ENCODE measurements at places on chromosomes 16 and 17.
A peak's percentile ranks its signal among the peaks of the same experiment; 100 is the strongest.

DNA sequence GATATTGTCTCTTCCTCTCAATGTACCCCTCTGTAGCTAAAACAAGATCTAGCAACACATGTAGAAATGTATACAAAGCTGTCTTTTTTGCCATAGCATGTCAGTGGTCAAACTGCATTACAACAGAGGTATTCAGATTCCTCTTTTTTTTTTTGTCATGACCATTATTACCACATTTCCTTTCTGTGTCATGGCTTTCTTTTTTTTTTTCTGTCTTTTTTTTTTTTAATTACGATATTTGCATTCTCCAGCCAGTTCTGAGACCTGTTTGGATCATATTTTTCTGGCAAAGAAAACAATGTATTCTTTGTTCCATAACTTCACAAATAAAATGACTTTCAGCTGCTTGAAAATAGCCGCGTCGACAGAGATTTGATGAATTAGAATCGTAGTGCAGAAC lies 27.4 kb upstream of the CAPNS2 start:
- no peaks in the 10 kb centered on the region for H3K36me3 ChIP-seq
- no peak for DNase-seq
- no peak overlapping the region for H3K4me3 ChIP-seq
- H3K4me1 ChIP-seq = no peaks in the 10 kb centered on the region
- H3K27me3 ChIP-seq = no peaks in the 10 kb centered on the region
- H3K27ac ChIP-seq = peak overlapping the region; percentile 47

- no peaks in the 10 kb centered on the region for H3K36me3 ChIP-seq
- H3K27me3 ChIP-seq = no peaks in the 10 kb centered on the region
- no peak overlapping the region for H3K4me3 ChIP-seq
- no peak overlapping the region for H3K27ac ChIP-seq
- no peak for DNase-seq
Observed at GRCh38 chr17:49190932-49191331, 19.4 kb downstream of the GNGT2 start.

DNA sequence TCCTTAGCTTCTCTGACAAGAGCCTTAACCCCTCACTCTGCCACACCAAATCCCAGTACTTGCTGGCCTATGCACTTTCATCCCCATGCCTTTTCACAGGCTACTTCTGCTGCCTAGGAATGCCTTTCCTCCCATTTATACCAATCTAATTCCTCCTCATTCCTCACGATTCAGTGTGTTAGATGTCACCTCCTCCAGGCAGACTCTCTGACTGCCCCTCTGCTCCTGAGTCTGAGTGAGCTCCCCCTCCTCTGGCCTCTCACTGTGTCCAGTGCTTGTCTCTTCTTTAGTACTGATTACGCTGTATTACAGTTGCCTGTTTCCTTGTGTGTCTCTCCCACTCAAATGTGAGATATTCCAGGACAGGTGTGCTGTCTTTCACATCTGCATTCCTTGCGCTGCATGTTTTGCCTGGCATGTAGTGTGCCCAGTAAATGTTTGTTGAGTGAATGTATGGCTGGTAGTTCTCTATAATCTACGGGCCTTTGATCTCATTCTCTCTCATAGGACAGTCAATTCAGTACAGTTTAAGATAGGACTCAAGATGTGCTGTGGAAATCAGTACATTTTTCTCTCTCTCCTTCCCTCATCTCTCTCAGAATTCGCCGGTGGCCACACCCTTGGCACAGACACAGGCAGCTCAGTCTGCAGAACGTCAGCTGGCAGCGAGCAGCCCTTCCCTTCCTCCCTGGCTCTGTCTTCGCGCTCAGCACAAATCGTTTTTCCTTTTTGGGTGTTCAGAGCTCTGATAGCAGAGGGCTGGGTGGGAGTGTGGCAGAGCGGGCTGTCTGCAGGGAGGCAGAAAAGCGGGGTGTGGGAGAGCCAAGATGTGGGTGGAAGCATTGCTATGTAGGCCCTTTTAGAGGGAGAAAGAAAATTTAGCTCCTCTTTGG lies 18.5 kb downstream of the ARL4D start:
- no peak overlapping the region for H3K4me3 ChIP-seq
- no peaks in the 10 kb centered on the region for H3K27me3 ChIP-seq
- no peaks in the 10 kb centered on the region for H3K36me3 ChIP-seq
- peak; percentile 84 for DNase-seq
- H3K27ac ChIP-seq = peak overlapping the region; percentile 54

- no peaks in the 10 kb centered on the region for H3K36me3 ChIP-seq
- DNase-seq = no peak
- no peaks in the 10 kb centered on the region for H3K27me3 ChIP-seq
- peak overlapping the region; percentile 2 for H3K4me3 ChIP-seq
- H3K4me1 ChIP-seq = no peaks in the 10 kb centered on the region
Observed at GRCh38 chr17:77375917-77376651, 235.3 kb downstream of the SEC14L1 start.

- H3K4me1 ChIP-seq = no peaks in the 10 kb centered on the region
- H3K4me3 ChIP-seq = no peak overlapping the region
- H3K36me3 ChIP-seq = no peaks in the 10 kb centered on the region
- DNase-seq = no peak
- H3K27me3 ChIP-seq = no peaks in the 10 kb centered on the region
- H3K27ac ChIP-seq = no peak overlapping the region
Observed at GRCh38 chr17:18111330-18111971, 2.9 kb downstream of the MYO15A start.

DNA sequence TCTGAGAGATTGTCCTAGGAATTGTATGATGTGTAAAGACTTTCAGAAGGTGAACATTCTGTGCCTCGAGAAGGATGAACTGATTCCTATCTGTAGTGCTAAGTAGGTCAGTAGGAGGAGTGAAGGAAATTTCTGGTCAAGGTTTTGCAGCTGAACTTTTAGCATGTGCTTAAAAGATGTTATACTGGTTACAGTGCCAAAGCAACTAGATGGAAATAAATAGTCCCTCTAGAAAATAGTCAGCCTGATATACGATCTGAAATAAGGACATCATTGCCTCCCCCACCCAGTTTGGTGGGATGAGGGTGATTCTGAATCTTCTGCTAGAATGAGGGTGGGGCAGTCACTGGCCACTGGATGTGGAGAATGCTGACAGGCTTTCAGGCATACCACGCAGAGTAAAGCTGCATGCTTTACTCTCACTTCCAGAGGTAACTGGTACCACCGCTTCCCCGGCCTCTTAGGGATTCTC lies 57.2 kb upstream of the VPS4A start:
- no peak overlapping the region for H3K4me3 ChIP-seq
- no peak for DNase-seq
- H3K4me1 ChIP-seq = peaks cover 7% of the 10 kb centered on the region
- H3K27me3 ChIP-seq = no peaks in the 10 kb centered on the region
- peak overlapping the region; percentile 58 for H3K27ac ChIP-seq
- H3K36me3 ChIP-seq = no peaks in the 10 kb centered on the region

- H3K4me1 ChIP-seq = peaks cover 15% of the 10 kb centered on the region
- peak overlapping the region; percentile 20 for H3K4me3 ChIP-seq
- peaks cover 14% of the 10 kb centered on the region for H3K27me3 ChIP-seq
- H3K27ac ChIP-seq = no peak overlapping the region
Observed at GRCh38 chr17:13601322-13601775, 380 bp downstream of the HS3ST3A1 start.

DNA sequence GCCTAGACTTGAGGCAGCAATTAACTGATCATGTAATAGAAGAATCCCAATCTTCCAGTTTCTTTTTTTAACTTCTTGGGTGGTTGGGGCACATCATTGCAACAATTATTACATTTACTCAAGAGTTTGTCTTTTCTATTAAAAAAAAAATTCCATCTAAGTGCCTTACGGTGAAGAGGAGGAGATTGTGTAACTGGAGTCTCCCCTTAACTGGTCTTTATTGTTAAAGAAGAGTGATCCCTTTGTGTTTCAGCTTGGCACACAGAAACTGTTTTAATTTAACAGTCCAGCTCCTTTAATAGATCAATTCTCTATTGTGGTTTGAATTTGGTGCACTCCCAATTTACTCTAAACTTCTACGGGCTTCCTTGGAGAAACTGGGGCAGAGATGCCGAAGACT lies 75.2 kb downstream of the FTO start:
- H3K27me3 ChIP-seq = no peaks in the 10 kb centered on the region
- H3K27ac ChIP-seq = no peak overlapping the region
- DNase-seq = no peak
- H3K36me3 ChIP-seq = no peaks in the 10 kb centered on the region

DNA sequence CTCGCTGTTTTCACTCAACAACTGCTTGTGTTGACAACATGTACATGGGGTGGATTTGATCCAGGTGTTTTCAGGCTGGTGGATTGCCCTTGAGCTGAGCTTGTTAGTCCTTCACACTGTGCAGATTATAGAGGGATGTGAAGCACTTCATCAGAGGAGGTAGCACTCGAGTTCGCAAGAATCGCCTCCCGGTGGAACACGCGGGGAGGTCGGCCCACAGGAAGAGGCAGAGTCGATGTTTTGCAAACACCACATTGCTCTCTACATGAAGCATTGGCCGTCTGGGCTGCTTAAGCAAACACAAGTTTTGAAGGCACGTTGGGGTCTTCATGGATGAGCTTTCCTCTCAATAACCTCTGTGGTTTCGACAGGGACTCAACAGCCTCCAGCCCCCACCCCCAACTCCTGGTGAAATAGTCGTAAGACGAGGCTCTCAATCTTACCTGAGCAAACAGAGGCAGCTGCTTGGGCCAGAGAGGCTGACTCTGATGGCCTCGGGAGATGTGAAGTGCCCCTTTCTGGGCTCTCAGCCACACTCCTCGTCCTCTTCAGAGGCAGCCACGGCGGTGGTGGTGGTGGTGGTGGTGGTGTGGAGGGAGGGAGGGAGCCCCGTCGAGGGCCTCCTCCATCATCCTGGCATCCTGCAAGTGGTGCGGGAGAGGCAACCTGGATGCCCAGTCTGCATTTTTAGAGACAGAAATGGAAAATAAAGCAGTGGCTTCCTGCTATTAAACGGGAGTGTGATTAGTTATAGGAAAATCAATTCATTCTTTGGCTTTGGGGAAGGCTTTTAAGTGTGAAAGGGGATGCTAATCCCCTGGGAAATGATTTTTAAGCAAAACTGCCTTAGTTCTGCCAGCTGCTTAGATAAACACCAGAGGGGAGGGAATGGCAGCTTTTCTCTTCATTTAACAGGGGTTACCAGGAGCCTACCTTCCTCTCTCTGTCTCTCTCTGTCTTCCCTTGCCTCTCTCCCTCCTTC lies 552.5 kb upstream of the EEF2KMT start:
- no peak for DNase-seq
- H3K36me3 ChIP-seq = no peaks in the 10 kb centered on the region
- H3K4me1 ChIP-seq = no peaks in the 10 kb centered on the region

DNA sequence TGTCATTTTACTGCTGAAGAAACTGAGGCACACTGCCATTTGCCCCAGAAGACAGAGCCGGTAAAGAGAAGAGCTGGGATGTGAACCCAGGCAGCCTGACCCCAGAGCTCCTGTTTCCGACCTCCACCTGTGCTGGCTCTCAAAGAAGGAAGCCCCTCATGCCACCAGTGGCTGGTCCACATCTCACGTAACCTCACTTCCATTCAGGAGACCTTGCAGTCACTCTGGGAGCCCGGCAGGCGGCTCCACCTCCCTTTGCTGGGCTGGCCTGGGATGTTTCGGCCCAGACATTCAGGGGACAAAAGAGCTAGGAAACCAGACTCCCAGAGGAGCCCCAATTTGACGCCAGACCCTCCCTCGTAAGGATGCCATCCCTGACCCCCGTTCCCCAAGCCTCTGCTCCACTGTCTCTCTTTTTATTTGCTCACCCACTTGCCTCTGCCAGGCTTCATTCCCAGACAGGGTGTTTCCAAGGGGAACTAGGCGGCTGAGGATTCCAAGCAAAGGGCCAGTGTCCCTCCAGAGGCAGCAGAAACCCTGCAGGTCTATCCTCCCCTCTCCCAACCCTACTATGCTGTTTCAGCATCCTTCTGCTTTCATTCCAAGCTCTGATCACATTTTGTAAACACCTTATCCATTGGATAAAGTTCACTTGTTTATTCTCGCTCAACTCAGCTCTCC lies 2.8 kb downstream of the TAF1C start:
- H3K27ac ChIP-seq = no peak overlapping the region
- no peaks in the 10 kb centered on the region for H3K27me3 ChIP-seq
- H3K4me3 ChIP-seq = no peak overlapping the region
- peaks cover 49% of the 10 kb centered on the region for H3K36me3 ChIP-seq
- peaks cover 40% of the 10 kb centered on the region for H3K4me1 ChIP-seq

- DNase-seq = no peak
- no peak overlapping the region for H3K27ac ChIP-seq
- H3K4me3 ChIP-seq = no peak overlapping the region
- H3K27me3 ChIP-seq = no peaks in the 10 kb centered on the region
- H3K4me1 ChIP-seq = peaks cover 48% of the 10 kb centered on the region
Observed at GRCh38 chr17:17182598-17183136, 23.5 kb downstream of the PLD6 start.

DNA sequence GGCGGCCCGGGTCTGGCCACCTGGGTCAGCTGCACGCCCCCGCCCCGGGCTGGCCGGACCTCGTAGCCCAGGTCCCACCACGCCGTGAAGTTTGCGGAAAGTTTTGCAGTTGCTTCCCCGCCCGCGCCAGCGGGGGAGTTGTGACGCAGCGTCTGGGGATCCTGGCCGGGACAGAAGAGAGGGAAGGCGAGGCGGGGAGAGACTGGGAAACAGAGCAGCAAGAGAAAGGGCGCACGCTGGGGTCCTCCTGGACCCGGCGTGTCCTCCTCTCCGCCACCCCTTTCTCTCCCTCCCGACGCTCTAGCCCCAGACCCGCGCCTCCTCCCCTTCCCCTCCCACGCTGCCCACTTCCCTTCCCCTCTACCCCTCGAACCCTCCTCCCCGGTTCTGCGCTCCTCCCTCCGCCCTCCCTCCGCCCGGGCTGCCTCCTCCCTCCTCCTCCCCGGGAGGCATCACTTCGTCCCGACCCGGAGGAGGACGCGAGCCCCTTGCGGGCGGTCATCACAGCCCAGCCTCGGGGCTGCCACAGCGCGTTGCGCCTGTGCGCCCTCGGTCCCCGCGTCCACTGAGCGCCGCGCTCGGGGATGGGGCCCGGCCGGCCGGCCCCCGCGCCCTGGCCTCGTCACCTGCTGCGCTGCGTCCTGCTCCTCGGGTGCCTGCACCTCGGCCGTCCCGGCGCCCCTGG lies at the start of gene MRC2:
Gene MRC2 (plus strand): TSS at position 452 of the 685 bp plus-strand sequence. CDS start 133 bp downstream, at position 585.
- H3K27ac ChIP-seq = peak within 1 kb of the TSS; percentile 82
- H3K36me3 ChIP-seq = no peaks in the 10 kb centered on the region
- H3K27me3 ChIP-seq = no peaks in the 10 kb centered on the region
- peak; percentile 87 for DNase-seq
- peak within 1 kb of the TSS; percentile 61 for H3K4me3 ChIP-seq
- peaks cover 33% of the 10 kb centered on the region for H3K4me1 ChIP-seq

GRCh38 chr17:79077587-79077986 lies 3.0 kb downstream of the ENGASE start:
- peaks cover 51% of the 10 kb centered on the region for H3K36me3 ChIP-seq
- no peaks in the 10 kb centered on the region for H3K4me1 ChIP-seq
- no peak overlapping the region for H3K27ac ChIP-seq
- no peaks in the 10 kb centered on the region for H3K27me3 ChIP-seq
- no peak for DNase-seq
- no peak overlapping the region for H3K4me3 ChIP-seq

GRCh38 chr17:6667516-6667915 lies 16.0 kb downstream of the C17orf100 start:
- no peaks in the 10 kb centered on the region for H3K4me1 ChIP-seq
- no peaks in the 10 kb centered on the region for H3K36me3 ChIP-seq
- DNase-seq = no peak
- H3K27me3 ChIP-seq = no peaks in the 10 kb centered on the region

- no peak for DNase-seq
- peak overlapping the region; percentile 24 for H3K4me3 ChIP-seq
- no peaks in the 10 kb centered on the region for H3K27me3 ChIP-seq
- no peak overlapping the region for H3K27ac ChIP-seq
Observed at GRCh38 chr17:74380086-74380958, 13.0 kb downstream of the GPR142 start.

Data from right atrium auricular region (tissue), 2 donors.